ENCODE measurements at places on chromosomes 12 and 14.
A peak's percentile ranks its signal among the peaks of the same experiment; 100 is the strongest.

DNA sequence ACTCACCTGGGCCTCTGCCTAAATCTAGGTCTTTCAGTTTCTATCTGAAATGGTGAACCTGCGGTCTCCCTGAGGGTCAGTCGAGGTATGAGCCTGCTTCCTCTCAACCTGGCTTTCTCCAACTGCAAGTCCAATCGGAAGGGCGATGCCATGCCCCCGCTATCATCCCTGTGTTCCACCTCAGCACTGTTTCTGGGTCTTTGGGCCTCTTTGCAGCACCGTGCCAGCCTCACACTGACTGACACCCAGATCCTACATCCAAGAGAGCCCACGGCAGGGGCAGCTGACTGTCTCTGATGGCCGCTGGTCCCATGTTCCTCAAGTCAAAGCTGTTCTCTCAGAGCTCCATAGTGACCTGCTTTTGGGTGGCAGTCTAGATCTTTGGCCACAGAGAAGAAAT lies 120.7 kb downstream of the PAPOLA start:
- no peak for DNase-seq

GRCh38 chr12:132021031-132021871 lies 71.5 kb downstream of the EP400 start:
- no peak for DNase-seq

GRCh38 chr12:130335517-130336392 lies 1.9 kb upstream of the PIWIL1 start:
- no peak for DNase-seq

- no peak for DNase-seq
Measured at GRCh38 chr12:124233041-124233796, 61.7 kb upstream of the RFLNA start.

DNA sequence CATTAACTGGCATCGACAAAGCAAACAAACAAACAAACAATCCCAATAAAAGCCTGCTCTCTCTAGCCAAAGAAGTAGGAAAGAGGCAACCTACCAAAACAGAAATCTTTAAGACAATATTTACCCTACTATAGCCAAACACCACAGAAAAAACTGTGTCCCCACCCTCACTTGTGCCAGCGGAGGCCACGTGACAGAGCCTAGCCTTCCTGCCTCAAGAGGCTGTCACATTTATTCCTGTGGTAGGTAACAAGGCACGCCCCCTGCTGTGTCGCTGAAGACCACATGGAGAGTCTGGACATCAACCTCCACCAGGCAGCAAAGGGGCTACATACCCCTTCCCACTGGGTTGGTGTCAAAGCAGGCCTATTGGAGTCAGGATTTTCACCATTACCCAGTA lies 148.1 kb downstream of the LMNTD1 start:
- no peak for DNase-seq

DNA sequence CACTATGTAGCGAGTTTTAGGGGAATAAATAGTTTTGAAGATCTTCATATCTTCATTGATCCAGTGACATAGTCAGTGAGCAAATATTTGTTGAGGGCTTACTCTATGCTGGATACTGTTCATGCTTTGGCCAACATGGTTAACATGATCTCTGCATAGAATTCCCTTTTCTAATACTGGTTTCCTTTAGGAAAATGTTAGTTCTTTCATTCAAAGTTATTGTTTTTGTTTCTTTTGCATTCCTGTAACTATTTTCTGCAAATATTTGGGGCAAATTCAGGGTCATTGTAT lies 226.5 kb downstream of the C12orf50 start:
- DNase-seq, result no peak

GRCh38 chr14:75566321-75566720 lies 12.1 kb upstream of the FLVCR2 start:
- no peak for DNase-seq

GRCh38 chr12:108403952-108404351 lies 64.8 kb upstream of the CMKLR1 start:
- no peak for DNase-seq

- DNase-seq, result peak; percentile 42
Measured at GRCh38 chr14:101359221-101360053, 201.9 kb upstream of the DIO3 start.

DNA sequence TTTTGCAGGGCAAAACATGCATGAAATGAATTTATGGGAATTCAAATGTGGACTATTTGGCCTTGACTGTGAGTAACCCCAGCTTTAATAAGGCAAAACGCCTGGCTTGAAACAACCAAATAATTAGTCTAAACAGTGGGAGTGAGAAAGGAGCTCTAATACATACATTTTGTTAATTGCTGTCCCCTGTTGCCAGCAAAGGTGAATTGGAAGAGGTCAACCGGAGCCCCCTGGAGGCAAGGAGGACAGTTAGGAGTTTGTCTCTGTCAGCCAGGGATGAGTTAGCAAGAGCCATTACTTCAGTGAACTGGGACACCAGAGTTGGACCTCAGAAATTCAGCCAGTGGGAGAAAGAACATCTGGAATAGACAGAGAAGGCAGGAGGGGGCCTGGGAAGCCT lies 17.4 kb downstream of the KRT76 start:
- no peak for DNase-seq

DNA sequence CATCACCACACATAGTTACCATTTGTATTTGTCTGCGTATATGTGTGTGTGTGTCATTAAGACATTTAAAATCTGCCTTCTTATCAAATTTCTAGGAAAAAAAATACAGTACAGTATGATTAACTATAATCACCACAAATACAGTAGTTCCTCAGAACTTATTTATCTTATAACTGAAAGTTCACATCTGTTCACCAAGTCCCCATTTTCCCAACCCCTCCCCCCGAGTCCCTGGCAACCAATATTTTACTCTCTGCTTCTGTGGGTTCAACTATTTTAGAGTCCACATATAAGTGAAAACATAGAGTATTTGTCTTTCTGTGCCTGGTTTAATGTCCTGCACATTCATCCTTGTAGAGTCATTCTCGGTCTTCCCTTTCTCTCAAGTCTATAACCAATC lies 12.3 kb downstream of the CAPS2 start:
- DNase-seq, result no peak

DNA sequence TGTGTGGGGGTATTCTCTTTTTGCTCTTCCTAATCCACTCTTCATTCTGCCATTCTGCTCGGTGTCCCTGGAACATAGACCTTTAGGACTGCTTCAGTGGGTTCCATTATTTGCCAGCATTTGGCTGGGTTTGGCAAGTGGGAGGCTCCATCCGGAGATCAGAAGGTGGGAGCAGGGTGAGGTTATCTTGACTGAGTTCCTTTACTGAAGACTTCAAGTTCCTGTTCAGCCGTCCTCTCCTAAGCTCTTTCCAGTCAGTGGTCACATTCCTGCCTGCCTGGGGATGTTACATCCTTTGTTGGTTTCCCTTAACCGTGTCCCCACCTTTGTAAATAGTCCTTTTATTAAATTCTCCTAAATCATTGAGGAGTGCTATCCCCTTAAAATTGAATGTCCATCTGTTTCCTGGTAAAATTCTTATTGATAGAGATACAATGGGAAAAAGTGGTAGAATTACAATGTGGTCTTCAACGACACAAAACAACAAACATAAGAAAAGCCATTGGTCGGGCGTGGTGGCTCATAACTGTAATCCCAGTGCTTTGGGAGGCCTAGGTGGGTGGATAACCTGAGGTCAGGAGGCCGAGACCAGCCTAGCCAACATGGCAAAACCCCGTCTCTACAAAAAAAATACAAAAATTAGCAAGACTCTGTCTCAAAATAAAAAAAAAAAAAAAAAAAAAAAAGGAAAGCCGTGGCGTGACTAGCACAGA lies 5.0 kb upstream of the MIA2 start:
- DNase-seq, result no peak

- no peak for DNase-seq
Measured at GRCh38 chr12:6768437-6768914, 2.3 kb downstream of the PTMS start.

DNA sequence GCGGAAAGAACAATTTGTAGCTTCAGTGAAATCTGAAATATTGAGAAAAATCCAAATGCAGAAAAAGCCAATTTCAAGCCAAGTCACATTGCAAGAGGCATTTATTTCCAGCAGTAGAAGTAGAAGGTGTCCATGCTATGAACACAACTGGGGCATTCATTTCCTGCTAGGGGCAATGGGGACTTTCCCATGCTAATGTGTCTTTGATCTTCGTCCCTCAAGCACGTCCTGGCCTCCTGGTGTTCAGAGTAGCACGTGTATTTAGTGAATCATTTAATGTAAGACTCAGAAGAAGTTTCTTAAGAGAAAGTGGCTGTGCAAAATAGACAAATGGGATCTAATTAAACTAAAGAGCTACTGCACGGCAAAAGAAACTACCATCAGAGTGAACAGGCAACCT lies 267.9 kb downstream of the TMEM132C start:
- no peak for DNase-seq

- DNase-seq, result peak; percentile 16
Measured at GRCh38 chr14:60561845-60562746, 53.1 kb downstream of the SIX6 start.

- DNase-seq, result no peak
Measured at GRCh38 chr12:41438854-41439541, 250.9 kb downstream of the PDZRN4 start.

DNA sequence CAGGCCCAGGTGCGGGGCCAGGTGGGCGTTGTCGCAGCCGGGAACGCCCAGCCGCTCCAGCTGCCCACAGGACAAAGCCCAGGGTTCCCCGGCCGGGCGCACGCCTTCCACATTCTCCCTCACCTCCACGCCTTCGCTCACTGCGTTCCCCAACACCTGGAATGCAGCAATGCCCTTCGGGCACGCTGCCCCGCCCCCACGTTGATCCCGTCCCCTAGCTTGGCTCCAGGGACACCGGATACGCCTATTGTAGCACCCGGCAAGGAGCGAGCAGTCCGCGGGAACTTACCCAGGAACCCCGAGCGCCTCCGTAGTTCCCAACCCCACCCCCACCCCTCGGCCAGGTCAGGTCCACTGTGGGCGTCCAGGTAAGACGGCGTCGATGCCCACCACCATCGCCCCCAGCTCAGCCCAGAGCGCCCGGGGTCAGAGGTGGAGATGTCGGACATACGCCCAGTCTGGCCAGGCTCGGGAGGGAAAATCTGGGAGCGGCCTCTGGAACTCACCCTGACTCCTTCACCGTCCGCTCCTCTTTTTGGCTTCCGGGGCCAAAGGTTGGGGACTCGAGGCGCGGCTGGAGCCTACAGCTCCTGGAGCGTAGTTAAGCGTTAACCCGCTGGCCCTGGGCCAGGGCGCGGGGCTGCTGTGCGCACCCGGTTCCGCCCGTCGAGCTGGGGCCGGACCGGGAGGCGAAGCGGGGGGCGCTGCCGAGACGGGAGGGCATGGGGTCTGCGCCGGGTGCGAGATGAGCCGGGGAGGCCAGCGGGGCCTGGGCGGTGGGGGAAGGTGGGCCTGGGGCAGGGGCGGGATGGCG lies 594 bp upstream of the CEP170B start:
- peak; percentile 23 for DNase-seq

- no peak for DNase-seq
Measured at GRCh38 chr12:53513712-53514410, 6.6 kb upstream of the NPFF start.

GRCh38 chr12:40946612-40947194 lies 241.4 kb upstream of the PDZRN4 start:
- DNase-seq, result no peak

GRCh38 chr12:96980991-96981414 lies 73.9 kb downstream of the NEDD1 start:
- no peak for DNase-seq

- no peak for DNase-seq
Measured at GRCh38 chr14:104464907-104465306, 114.7 kb upstream of the C14orf180 start.

DNA sequence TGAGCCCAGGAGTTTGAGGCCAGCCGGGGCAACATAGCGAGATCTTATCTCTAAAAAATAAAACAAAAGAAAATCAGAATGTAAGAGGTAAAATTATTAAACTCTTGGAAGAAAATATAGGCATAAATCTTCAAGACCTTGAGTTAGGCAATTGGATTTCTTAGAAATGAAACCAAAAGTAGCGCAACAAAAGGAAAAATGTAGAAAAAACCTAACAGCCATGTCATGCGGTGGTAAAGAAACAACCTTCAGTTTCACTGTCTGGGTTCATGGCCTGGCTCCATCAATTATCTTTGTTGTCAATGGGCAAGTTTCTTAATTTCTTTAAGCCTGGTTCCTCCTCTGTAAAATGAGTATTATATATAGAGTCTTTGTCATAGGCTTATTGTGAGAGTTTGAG lies 5.6 kb upstream of the GCH1 start:
- DNase-seq, result no peak

GRCh38 chr14:75125617-75126016 lies 1.2 kb downstream of the NEK9 start:
- no peak for DNase-seq

DNA sequence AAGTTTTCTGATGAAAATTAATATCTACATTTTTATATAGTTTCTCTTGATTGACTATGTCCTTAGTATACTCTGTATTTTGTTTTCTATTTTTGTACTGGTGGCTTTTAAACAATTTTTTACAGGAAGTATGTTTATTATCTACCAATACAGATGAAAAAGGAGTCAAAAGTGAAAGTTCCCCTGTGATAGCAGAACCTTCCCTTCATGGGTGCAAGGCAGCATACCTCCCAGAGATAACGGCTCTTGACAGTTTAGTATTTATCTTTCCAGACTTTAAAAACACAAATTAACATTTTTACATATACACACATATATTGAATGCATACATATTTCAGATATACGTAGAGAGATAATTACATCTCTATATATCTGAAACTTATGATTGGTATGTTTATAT lies 17.1 kb upstream of the FAM234B start:
- DNase-seq, result no peak

- no peak for DNase-seq
Measured at GRCh38 chr12:63826006-63826585, 18.4 kb upstream of the SRGAP1 start.

DNA sequence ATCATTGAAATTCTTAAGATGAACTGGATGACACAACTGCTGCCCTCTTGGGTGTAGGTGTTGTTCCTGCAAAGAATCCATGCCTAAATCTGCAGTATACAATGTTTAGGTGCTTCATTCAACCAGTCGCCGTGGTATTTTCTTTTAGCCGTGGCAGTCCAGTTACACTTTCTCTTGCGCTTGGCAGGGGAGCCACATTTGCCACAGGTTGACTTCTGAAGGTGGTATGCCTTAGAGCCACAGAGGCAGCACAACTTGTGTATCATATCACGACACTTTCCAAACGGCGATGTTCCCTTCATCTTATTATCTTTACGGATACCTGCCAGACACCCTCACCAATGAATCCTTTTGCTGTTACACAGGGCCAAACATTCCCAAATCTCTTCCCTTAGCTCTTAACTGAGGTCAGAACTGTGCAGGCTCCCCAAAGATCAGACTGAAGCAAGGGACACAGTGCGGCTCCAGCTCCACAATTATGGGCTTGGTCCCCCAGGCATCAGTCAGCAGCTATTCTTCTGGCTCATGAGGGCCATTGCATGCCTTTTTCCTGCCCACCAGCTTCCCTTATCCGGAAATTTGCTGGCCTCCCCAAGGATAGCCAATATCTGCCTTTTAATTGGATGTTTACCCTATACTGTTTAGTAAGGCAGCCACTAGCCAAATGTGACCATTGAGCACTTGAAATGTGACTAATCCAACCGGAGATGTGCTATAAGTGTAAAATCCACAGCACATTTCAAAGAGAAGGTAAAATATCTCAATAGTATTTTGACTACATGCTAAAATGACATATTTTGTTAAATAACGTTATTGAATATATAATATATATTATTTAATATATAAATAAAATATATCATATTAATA lies 50.7 kb downstream of the SENP1 start:
- DNase-seq, result no peak

GRCh38 chr12:88571543-88571942 lies 8.7 kb downstream of the KITLG start:
- DNase-seq, result no peak

GRCh38 chr12:94644141-94644979 lies 6.0 kb downstream of the TMCC3 start:
- no peak for DNase-seq

- peak; percentile 41 for DNase-seq
Measured at GRCh38 chr12:113056631-113057488, at the start of gene DTX1. TSS of gene DTX1 (plus strand) at chr12:113056730. CDS start at chr12:113058193, 1,463 bp downstream.
